Endothelial cell (in vitro differentiated cells): ENCODE measurements at places on chromosomes 3 and 15.

DNA sequence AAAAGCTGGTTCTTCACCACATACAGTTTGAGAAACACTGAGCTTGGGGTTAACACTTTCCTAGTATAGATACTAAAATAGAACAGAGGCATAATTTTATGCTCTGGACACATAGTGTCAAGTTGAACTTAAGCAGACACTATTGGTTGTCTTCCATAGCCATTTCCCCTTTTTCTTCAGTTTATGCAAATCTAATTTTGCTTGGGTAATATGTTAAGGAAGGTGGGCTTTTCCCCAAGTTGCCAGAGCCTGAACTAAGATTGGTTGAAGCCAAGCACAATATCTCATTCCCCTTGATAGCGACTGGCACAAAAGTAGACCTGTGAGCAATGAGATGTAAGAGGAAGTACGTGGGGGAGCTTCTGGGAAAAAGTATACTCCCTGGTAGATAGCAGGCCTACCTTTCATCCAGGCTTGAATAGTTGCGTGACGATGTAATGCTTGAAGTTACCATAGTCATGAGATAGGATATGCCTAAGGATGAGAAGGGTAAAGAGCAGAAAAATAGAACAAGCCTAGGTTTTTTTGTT is 4.5 kb upstream of the POPDC2 start:
- DNase-seq: no peak

DNA sequence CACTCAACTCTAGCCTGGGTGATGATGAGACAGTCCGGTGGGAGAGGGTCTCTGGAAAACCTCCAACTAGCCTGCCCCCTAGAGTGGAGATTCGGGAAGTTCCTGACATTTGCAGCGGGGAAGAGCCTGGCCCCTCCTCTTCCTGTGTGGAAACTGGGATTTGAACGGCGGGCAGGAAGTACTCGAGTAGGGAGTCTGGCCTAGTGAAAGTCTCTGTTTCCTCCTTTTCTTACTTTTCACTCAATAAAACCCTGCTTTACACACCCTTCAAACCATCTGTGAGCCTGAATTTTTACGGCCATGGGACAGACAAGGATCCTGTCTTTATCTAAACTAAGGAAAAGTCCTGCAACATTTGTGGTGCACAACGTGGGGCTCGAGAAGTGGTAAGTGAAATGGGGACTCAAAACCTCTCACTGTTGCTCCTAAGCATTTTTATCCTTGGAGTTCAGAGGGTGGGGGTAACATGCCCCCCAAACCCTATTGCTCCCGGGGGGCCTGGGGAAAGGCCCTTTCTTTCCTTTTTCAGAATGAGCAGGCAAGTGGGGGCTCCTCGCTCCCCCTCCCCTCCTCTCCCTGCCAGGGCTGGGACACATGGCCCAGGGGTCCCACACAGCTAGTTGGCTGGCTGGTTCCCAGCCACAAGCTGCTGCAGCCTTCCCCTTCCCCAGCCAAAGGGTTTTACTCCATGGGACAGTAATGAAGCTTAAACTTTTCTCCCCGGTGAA is 224.7 kb upstream of the GBE1 start:
- peak; percentile 12 for DNase-seq

DNA sequence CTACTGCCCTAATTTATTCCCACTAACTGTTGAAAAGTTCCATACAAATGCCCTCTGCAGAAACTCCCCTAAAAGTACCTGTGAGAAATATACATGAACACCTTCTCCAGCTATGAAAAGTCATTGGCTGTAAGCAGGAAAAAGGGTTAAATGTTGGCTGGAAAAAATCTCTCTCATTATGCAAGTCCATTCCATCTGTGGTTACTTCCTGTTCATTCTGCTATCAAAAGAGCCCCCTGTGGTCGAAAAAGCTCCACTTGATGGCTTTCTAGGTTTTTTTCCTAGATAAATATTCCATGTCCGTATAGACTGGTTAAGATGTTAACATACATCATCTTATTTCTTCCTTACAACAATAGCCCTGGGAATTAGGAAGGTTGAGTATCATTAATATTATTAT is 56.2 kb upstream of the AKAP13 start:
- DNase-seq: no peak

- DNase-seq: no peak
Measured at GRCh38 chr3:61269435-61269834, 18.2 kb upstream of the FHIT start.

GRCh38 chr3:23663246-23663645 is 142.5 kb upstream of the UBE2E1 start:
- DNase-seq: no peak

GRCh38 chr3:115706311-115706829 is 83.1 kb downstream of the GAP43 start:
- DNase-seq: no peak

- peak; percentile 95 for DNase-seq
Measured at GRCh38 chr3:195914648-195915473, 6.5 kb upstream of the TNK2 start.

GRCh38 chr15:69537901-69538300 is 85.3 kb downstream of the RPLP1 start:
- no peak for DNase-seq

GRCh38 chr3:89586256-89586655 is 478.8 kb downstream of the EPHA3 start:
- no peak for DNase-seq

- DNase-seq: no peak
Measured at GRCh38 chr3:90136456-90137191, 1029.2 kb downstream of the EPHA3 start.

DNA sequence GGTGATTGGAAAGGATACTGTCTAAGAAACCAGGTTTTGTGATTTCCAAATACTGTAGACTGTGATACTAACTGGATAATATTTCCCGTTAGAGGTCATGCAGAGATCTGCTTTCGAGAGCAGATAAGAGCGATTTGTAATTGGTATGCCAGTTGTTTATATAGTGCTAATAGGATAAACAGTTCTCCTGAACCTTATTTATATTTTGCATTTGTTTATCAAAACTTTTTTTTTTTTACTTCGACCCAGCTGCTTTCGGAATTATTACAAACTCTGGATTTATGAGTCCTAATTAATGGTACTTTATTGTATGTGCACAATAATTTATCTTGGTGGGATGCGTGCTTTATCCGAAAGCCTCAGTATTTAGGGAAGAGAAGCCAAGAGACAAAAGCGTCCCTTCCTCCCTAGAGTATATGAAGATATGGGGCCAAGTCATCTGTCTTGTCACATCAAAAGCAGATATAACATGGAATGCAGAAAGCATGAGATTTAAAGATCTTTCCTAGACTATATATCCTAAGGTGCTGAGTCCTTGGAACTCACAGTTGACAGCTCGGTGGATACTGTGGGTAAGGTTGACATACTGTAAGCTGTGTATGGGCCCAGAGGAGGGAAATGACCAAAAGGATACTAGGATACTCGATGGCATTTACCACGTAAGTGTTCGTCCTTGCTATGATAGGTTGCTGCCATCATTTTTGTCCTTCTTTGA is 62.2 kb downstream of the SMAD6 start:
- DNase-seq: no peak

- DNase-seq: no peak
Measured at GRCh38 chr3:25751725-25752124, 31.5 kb downstream of the NGLY1 start.

DNA sequence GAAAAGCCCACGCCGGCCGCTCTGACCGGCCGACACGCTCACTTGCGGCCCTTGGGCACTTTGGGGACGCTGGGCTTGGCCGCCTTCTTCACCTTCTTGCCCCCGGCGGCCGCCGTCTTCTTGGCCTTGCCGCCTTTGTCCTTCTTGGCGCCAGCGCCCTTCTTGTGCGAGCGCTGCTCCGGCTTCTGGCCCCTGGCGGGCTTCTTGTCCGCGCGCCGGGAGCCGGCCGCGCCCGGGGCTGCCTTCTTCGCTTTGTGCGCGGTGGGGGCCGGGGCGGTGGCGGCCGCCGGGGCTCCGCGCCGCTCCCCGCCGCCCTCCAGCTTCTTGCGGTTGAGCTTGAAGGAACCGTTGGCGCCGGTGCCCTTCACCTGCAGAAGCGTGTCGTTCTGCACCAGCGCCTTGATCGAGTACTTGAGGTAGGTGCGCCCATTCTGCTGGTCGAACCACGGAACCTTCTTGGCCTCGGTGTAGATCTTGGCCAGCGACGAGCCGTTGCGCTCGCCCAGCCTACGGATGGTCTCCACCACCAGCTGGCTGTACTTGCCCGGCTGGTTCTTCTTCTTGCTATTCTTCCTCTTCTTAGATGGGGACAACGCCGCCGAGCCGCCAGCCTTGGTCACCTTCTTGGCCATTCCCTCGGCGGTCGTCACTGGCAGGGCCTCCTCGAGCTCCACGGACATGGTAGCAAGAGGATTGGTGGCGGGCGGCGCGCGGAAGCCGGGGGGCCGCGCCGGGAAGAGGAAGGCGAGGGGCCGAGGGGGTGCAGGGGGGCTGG is 36.7 kb downstream of the HMCES start:
- no peak for DNase-seq

DNA sequence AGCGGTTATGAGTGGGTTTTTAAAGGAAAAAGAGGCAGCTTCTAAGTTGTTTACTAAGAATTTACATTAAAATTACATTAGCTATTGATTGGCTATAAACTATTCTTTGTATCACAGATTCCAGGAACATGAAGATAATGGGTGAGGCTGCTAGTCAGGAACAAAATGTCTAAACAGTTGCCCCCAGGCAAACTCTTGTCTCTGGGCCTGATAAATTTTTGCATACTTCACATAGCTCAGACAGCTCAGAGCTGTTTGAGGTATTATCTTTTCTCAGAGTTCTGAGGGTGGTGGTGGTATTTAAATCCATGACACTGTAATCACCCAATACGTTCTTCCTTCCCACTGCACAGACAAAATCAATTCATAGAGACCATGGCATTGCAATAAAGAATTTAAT is 2.1 kb upstream of the HACD2 start:
- DNase-seq: no peak

DNA sequence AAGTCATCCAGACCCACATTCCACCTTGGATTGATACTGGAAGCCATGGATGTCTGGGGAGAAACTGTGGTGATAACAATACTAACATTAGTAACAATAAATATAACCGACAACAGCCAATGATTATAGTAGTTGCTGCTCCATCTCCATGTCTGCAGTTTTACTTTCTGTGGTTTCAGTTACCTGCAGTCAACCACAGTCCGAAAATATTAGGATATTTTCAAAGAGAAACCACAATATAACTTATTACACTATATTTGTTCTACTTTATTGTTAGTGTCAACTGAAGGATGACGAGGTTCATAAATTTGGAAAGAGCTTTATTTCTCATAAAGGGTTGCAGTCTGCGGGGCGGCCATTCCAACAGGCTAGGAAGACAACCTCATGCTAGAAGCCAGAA is 2.6 kb upstream of the NSMCE3 start:
- DNase-seq: no peak

DNA sequence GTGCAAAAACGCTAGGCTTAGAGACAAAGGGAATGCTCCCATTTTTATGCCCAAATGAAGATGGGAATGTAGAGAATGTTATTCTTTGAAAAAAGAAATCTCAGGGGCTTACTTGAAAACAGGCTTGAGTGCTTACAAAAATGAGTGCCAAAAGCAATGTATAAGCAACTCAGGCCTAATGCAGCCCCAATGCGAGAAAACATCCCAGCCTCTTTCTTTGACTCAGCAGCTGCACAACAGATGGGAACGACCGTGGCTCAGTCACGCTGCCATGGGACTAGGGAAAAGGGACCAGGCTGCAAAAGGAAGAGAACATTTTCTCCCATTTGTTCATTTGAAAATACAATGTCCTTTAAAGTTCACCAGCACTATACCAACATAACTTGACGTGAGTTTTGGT is 246.4 kb upstream of the LRIG1 start:
- DNase-seq: no peak

DNA sequence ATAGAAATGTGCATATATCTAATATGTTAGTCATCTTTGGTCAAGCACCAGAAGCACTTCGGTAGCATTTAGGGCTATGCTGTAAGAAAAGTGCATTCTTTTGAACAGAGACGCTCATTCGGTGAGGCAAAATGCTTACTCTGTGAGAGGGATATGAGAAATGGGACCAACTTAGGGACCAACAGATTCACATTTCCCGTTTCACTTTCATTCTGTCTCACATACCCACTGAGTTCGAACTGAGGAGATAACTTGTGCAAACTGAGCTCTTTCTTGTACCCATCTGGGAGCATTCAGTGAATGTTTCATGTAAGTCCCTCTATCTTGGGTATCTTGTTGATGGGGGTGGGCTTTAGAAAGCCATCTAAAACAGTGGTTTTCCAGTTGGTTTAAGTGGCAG is 135.3 kb downstream of the FEZF2 start:
- DNase-seq: no peak

- no peak for DNase-seq
Measured at GRCh38 chr15:72889545-72889944, 106.0 kb upstream of the ADPGK start.

DNA sequence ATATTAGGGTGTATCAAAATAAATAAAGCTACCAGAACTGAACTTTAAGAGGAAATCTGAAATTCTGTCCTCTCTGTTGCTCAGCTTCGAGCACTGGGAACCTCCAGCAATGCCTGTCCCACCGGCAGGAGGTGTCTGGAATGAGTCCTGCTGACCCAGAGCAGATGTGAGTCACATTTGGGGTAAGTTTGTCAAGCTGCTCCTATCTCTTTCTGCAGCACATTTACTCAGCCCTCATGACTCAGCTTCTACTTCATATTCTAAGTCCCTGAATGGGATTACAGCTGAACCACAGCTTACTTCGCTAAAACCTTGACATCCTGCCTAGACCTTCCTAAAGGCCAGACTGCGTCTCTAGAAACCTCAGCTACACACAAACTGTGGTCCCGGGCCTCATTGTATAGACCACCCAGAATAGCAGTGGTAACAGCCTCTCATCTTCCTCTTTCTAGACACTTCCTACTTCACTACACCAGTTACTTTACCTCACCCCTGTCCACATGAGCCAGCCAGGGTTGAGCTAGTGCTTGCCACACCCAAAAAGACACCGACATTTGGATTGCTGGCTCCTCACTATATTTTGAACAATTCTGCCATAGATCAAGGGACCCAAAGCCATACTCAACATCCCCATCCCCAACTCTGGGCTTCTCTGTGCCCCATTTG is 109.6 kb upstream of the TMCO5A start:
- no peak for DNase-seq

GRCh38 chr15:69555080-69555479 is 102.5 kb downstream of the RPLP1 start:
- no peak for DNase-seq

- DNase-seq: no peak
Measured at GRCh38 chr3:102141928-102142239, 292.6 kb downstream of the NFKBIZ start.

DNA sequence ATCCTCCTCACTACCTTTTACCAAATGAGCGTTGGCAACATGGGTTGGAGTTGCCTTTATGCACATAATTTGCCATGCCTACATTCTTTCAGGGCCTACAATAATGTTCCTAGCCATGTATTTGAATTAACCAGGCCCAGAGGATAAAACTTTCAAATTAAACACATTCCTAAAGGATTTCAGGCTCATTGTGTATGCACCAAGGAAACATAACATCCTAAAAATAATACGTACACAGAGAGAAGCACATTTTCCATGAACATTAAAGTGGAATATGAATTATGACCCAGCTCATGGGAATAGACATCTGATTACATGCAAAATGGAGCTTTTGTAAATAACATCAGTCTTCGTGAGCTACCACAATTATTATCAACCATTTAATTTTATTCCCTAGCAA is 203.3 kb downstream of the RORA start:
- no peak for DNase-seq
